RPMI8226 (cell line): ENCODE measurements at places on chromosomes 11 and 22.
A peak's percentile ranks its signal among the peaks of the same experiment; 100 is the strongest.

DNA sequence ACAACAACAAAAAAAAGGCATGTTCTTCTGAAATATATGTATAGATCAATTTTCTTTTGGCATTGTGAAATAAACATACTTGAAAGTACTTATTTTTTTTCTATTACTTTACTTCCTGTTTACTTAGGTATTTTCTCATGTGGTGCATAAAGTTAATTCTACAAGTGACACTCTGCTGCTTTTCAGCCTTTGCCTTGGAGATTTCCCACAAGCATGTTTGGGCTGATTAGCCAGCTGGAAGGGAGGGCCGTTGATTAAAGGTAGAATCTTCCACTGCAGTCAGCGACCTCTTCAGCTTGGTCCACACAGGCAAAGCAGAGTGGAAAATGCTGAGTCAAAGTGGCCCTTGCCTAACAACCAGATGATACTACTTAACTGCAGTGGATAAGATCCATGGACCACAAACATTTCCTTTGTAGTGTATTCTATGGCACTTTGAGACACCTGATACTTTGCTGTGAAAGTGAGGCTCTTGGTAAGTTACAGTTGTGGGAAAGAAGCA, 176.0 kb downstream of the ARHGAP42 start:
- peak; percentile 51 for DNase-seq

GRCh38 chr11:75351791-75352587, 528 bp upstream of the ARRB1 start:
- DNase-seq, result peak; percentile 58

DNA sequence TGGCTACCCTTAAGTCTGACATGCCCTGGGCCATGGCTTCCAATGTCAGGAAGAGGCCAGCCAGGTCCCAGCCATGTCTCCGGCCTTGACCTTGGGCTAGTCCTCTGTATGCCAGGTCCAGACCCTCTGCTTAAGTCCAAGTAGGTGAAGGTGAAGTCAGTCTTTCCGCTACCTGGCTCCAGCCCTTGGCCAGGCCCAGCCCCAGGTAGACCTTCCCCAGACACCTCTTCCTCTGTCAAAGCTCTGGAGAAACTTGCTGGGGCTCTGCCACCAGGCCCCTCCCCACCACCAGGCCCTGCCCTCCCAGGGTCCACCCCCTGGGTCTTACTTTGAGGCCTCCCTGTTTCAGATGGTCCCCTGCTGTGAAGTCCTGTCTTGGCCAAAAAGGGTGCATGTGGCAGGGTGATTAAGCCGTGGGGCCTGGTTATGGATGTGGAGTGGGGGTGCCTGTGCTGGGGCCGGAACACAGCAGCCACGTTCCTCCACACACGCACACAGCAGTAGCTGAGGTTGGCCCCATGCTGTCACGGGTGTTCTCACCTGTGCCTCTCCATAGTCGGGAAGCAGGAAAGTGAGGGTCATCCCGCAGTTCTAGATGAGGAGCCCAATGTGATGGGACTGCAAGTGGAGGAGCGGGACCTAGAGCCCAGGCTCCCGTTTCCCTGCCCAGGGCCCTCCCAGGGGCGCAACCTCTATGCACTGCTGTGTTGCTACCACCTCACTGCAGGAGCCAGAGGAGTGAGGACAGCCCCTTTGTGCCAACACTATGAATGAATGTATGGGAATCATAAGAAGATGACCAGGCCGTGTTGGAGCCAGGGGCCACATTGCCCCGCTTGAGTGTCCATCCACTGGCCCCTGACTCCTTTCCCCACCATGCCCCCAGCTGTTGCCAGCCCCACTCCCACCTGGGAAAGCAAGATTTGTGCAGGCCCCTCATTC, 72.2 kb downstream of the LINC01488 start:
- no peak for DNase-seq

GRCh38 chr11:68495872-68496271, 35.3 kb downstream of the PPP6R3 start:
- DNase-seq, result no peak

DNA sequence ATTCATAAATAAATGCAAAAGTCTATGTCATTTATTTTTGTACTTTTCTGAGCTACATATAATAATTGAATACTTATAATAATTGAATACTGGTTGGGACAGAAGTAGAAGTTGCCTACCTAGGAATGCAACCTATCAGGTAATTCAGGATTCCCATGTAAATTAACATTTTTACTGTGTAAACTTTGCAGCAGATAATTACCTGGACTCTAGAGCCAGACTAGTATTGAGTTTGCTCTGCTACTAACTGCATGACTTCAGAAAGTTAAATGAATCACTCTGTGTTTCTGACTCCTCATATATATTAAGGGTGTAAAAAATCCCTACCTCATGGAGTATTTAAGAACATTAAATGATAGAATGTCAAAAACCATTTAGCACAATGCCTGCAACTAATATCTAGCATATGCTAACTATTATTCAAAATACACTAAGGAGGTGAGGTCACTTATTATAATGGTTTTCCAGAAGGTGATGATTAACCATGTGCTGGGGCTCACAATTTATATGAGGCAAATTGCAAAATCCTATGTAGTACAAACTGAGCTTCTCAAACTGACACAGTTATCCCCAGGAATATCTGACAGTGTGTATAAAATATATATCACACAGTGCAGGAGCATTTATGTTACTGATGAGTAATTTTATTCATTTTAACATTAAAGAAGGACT, 138.1 kb upstream of the ANO3 start:
- DNase-seq, result no peak

- DNase-seq, result no peak
These were observed 23.7 kb downstream of the HTR3B start for GRCh38 chr11:113928311-113928710.

DNA sequence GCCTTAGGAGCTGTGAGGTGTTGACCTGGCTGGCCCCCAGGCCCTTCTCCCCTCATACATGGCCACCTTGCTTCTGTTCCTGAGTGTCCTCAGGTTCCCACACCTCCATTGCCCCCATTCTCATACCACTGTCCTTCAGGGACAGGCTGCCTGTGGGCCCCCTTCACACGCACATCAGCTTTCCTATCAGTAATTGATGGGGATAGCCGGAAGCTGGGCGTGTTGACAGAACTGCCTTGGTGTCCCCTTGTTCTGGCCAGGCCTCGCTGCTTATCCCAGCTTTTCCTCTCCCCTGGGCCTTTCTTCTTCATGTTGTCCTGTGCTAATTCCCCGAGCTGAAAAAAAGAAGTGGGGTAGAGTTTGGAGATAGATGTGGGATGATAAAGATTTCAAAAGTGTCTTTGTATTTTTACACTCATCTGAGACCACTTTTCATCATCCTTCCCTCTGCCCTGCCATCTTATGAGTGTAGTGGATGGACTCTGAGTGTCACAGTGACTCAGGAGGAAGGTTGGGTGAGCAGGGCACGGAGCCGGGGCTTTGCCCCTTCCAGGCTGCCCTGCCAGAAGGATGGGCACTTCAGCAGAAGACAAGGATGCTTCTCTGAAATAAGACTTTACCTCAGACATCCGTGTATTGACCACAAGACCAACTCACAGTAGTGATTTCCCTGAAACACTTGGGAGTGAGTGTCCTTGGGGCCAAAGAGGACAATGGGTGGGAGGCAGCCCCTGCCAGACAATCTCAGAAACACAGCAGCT, 42.8 kb downstream of the MED15 start:
- DNase-seq, result no peak

DNA sequence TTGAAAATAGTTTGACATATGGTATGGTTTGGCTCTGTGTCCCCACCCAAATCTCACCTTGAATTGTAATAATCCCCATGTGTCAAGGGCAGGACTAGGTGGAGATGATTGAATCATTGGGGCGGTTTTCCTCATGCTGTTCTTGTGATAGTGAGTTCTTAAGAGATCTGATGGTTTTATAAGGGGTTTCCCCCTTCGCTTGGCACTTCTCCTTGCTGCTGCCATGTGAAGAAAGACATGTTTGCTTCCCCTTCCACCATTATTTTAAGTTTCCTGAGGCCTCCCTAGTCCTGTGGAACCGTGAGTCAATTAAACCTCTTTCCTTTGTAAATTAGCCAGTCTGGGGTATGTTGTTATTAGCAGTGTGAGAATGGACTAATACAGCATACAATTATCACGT, 7.7 kb downstream of the KCTD21 start:
- DNase-seq, result no peak

GRCh38 chr11:94325681-94326080, 21.3 kb downstream of the IZUMO1R start:
- peak; percentile 21 for DNase-seq

GRCh38 chr22:23243006-23243573, 62.8 kb downstream of the BCR start:
- DNase-seq, result no peak

GRCh38 chr11:13713982-13714381, 45.5 kb downstream of the FAR1 start:
- no peak for DNase-seq

DNA sequence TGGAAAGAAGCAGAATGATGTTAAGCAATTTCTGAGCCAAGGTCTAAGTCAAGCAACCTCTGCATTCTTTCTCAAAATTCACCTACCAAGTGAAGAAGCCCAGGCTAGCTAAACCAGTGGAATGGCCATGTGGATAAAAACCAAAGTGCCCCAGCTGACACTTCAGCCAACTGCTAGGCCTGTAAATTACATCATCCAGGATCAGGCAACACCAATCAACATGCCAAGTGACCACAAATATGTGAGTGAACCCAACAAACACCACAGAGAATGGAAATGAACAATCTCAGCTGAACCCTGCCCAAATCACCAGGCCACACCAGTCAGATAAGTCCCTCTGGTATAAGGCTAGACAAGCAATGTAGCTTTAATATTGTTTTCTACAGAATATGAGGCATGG, 25.1 kb upstream of the FJX1 start:
- no peak for DNase-seq

- DNase-seq, result no peak
These were observed 116.7 kb upstream of the SERPIND1 start for GRCh38 chr22:20656902-20657836.

DNA sequence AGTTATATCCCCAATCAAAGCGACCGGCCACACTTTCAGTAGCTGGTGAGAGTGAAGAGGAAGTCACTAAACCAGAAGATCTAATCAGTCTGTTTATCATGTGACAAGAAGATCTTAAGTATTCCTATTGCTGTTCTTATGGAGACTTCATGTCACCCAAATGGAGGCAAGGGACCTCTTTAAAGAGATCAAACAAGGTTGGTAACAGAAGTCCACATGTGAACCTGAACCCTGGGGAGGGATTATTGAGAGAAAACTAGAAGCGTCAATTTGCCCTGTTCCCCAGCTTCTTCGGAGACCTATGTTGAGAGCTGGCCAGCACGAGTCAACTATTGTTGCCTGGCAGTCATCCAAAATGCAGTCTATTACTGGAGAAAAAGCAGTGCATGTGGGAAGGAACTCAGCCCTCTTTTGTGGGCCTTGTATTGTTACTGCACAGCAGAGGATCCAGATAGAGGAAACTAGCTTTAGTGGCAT, 76.9 kb upstream of the CTSC start:
- peak; percentile 63 for DNase-seq

- DNase-seq, result no peak
These were observed 9.0 kb downstream of the SYT12 start for GRCh38 chr11:67031791-67032561.

GRCh38 chr11:94725097-94725496, 43.1 kb upstream of the AMOTL1 start:
- no peak for DNase-seq

GRCh38 chr11:25953006-25953405, 378.9 kb upstream of the ANO3 start:
- DNase-seq, result no peak

- DNase-seq, result no peak
These were observed 96.0 kb downstream of the DHCR7 start for GRCh38 chr11:71352226-71352625.

DNA sequence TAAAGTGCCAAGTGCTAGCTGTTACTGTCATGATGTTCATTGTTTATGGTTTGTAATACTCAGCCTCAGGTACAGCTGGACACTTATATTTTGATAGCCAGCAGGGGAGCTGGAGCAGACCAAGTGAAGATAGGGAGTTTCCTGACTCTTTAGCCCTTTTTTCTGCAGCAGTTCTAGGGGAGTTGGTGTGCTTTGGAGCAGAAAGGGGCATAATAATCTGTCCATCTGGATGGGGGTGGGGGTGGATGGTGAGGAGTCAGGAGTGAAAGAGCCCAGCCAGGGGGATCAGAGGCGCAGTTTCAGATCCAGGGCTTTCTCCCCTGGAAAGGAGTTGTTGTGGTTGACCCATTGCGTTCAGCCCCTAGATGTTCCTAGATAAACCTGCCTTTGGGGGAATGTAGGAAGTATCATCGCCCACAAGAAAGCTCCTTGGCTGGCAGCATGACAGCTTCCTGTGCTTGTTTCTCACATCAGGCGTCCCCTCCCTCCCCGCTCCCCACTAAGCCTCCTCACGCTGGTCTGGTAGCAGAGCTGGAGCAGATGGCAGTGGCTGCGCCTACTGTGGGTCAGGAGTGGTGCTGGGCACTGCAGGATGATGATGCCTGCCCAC, 41.9 kb downstream of the MED15 start:
- no peak for DNase-seq

DNA sequence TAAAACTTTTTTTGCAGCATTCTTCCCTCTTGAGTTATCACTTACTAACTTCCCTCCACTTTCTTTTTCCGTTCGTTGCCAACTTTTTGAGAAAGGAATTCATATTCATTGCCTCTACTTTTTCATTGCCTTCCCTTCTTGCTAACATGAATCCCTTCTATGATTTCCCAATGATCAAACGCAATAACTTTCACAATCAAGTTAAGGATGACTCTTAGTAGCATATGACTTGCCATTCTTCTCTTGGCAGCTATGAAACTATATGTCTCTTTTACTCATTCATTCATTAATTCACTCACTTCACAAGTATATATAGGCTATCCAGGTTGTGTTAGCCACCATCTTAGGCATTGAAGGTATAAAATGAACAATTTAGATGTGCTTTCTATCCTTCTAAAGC, 16.6 kb upstream of the ARHGAP20 start:
- DNase-seq, result no peak

GRCh38 chr11:34151166-34151565, 45.7 kb downstream of the NAT10 start:
- DNase-seq, result no peak

DNA sequence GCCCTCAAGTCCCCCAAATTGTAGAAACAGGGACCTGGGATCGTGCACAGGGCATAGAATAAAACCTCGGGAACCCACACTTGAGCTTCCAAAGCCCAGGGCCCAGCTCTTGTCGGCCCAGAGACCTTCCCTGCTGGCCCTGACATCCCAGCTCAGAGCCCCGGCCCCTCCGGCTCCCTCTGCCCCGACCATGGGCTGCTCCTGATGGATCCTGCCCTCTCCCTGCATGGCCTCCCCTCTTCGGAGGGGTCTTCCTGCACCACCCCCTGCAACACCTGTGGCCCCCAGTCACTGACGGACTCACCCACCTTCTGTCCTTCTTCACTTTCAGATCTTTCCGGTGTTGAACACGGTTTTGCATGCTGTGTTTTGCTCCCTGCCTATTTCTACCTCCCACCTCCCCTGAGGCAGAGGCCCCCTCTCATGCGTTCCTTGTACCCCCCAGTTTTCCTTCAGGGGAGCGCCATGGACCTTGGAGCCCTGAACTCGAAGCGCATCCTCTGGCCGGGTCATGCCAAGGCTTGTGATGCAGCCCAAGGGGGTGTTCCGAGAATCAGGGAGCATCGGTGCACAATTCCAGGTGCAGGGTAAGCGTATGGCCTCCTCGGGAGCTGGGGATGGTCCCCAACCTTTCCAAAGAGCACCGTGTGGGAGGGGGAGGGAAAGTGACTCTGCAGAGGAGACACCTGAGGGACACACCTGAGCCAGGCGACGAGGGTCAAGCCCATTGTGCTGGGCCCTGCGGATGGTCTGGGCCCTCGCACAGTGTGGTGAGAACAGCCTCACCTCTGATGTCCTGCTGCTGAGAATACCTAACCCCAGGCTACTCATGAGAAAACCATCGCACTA, 666.4 kb downstream of the BRD1 start:
- no peak for DNase-seq

GRCh38 chr11:9001736-9002135, 2.1 kb downstream of the NRIP3 start:
- DNase-seq, result no peak
